ENCODE measurements at places on chromosomes 3 and 15. TPM values are rescaled to one million over a fixed set of nuclear protein-coding genes. Genes with fewer than 3 reads are reported as not detected.

Gene SAMMSON
- not detected for polyA plus RNA-seq

Gene CCRL2
- polyA plus RNA-seq: 1.8 TPM

Gene ESYT3
- polyA plus RNA-seq: 0.16 TPM

Gene SLCO2A1
- polyA plus RNA-seq: 21.0 TPM

Gene KLF15
- polyA plus RNA-seq: 10.8 TPM

Gene ERICH6
- polyA plus RNA-seq: not detected

Gene ITGB5
- polyA plus RNA-seq: 30.8 TPM

Gene INKA1
- 6.3 TPM for polyA plus RNA-seq

Gene FGD5
- 4.9 TPM for polyA plus RNA-seq

Gene HGD
- polyA plus RNA-seq: 1.1 TPM

Gene ARNT2
- 4.0 TPM for polyA plus RNA-seq

Gene CCDC13
- polyA plus RNA-seq: 0.88 TPM

Gene MRPL3
- 62.6 TPM for polyA plus RNA-seq

Gene UBE2E2
- polyA plus RNA-seq: 19.6 TPM

Gene GP9
- not detected for polyA plus RNA-seq

Gene SLC51A
- polyA plus RNA-seq: 45.5 TPM

Gene EPHB1
- polyA plus RNA-seq: 0.53 TPM

Gene ADCY5
- 5.4 TPM for polyA plus RNA-seq

Gene NOX5
- 0.88 TPM for polyA plus RNA-seq

Gene NRG4
- 3.6 TPM for polyA plus RNA-seq

Gene NME9
- polyA plus RNA-seq: 2.6 TPM

Measured in adrenal gland (tissue), 19 donors.